ENCODE measurements at places on chromosomes 3 and 15.

GRCh38 chr15:79060175-79060574 lies 30.4 kb downstream of the RASGRF1 start:
- no peak for DNase-seq

DNA sequence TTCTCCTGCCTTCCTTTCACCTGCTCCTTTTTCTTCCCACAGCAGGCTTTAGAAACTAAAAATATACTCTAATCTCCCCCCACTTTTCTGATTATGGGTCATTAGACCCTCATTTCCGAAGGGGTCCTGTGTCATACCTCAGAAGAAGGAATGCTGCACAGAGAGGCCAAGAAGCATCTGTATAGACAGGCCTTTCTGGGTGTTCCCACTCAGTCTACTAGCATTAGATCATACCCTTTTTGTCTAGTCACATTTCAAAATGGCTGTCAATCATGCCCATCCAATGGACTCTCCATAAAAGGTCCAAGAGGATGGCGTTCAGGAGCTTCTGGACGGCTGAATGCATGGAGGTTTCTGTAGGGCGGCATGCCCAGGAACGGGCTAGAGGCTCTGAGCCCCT lies 192.2 kb downstream of the SUCLG2 start:
- no peak for DNase-seq

- no peak for DNase-seq
Measured at GRCh38 chr3:8574040-8574669, 70.4 kb downstream of the SSUH2 start.

DNA sequence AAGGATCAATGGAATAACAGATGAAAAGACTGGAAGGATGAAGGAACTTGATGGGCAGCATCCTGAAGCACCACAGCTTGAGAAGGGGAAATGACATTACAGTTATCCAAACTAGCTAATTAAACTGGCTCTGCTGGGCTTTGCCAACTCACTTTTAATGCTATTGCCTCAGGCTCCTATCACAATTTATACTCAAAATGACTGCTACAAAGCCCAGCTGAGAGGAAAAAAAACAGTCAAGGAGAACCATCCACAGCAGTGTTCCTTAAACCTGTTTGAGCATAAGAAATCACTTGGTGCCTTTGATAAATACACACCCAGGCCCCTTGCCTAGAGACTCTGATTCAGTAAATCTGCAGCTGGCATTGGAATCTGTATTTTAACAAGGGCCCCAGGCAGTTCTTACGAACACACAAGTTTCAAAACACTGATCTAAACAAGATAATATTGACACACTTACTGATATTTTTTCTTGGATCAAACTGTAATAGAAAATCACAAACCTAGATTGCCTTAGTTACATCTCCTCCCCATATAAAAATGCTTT lies 85.8 kb downstream of the MB21D2 start:
- DNase-seq, result no peak

GRCh38 chr3:5644773-5645670 lies 457.5 kb downstream of the EDEM1 start:
- DNase-seq, result peak; percentile 3

- peak; percentile 23 for DNase-seq
Measured at GRCh38 chr3:132542577-132542976, 54.5 kb upstream of the ACKR4 start.

DNA sequence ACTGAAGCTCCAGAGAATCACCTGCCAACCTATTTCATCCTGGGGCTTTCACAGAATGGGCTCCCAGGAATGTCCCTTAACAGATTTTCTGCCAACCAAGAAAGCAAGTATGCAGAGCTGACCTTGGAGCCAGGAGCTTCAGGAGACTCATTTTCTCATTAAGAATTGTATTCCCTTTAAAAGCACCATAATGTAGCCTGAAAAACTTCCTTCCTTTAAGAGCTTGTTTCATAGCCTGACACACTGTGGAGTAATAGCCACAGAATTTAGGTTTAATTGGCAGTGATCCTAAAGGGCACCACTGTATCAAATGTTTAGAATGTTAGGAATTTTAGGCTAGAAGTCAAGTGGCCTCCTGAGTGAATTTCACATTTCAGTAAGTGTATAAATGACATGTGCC lies 309.8 kb downstream of the GBE1 start:
- no peak for DNase-seq

- DNase-seq, result no peak
Measured at GRCh38 chr3:9330166-9330703, 32.6 kb upstream of the THUMPD3 start.

GRCh38 chr3:52247409-52248164 lies 2.0 kb downstream of the PPM1M start:
- no peak for DNase-seq

DNA sequence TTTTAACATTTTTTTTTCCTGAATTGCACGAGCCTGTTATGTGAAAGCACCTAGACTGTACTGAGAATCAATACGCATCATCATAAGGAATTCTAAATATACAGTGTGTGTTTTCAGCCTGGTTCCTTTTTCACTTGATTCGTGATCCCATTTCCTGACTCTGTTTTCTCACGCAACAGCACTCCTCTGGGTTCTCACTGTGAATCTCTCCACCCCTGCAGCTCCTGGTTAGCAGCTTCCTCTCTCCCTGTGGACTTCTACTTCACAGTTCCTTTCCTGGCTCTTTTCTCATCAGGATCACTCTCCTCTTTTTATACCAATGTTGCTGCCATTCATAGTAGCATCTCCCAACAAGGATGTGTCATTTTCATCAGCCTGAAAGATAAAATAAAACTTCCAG lies 297.2 kb downstream of the CADM2 start:
- DNase-seq, result no peak

GRCh38 chr15:85793641-85794597 lies 806 bp downstream of the KLHL25 start:
- DNase-seq, result peak; percentile 10

DNA sequence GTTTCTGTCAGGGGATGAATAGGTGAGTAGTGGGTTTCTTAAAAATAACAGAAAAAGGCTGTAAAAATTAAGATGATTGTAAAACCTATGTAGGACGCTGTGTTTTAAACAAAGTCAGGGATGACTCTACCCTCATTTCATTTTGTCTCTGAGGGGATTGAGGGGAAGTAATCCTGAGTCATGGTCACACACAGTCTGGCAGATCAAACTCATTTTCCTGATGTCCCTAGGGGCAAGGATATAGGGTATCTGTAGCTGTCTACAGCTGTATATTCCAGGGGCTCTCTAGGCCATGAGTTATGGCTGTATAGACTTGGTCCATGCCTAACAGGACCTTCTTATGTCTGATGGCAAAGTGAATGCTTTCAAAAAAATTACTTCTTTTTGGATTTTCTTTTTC lies 421.1 kb downstream of the PDCD6IP start:
- no peak for DNase-seq

- no peak for DNase-seq
Measured at GRCh38 chr3:65999606-66000005, 39.1 kb downstream of the MAGI1 start.

DNA sequence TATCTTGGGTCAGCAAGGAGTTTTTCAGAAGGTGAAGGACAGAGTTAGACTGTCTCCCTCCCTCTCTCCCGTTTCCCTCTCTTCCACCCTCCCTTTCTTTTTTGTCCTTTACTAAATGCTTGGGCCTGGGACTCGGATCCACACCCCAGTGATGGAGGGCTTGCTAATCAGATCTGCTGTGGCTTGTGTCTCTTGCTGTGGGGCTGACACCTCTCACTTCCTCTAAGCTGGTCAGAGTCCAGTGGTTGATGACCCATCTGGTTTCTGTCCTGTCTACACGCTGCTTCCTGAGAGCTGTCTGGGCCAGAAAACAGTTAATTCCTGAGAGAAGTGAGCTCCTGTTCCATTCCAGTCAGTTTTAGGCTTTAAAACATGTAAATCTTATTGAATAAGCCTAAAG lies 849 bp downstream of the TRAK1 start:
- DNase-seq, result no peak

- no peak for DNase-seq
Measured at GRCh38 chr3:11335056-11335608, 62.9 kb downstream of the ATG7 start.

DNA sequence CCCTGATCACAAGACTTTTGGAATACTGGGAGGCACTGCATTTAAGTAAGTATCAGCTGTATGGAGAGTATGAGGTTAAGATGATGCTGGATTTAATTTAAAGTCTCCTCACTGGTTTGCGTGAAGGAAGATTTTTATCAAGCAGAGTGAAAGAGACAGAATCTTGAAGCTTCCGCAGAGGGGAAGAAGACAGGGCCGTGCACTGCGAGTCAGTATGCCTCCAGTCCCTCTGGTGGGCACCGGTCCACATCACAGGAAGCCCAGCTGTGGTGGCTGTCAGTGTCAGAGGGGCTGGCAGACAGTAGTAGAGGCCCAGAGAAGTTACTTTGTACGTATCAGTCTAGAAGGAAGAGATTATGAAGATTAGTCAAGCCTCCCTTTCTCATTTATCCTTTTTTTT lies 379.0 kb upstream of the TPRG1 start:
- no peak for DNase-seq

DNA sequence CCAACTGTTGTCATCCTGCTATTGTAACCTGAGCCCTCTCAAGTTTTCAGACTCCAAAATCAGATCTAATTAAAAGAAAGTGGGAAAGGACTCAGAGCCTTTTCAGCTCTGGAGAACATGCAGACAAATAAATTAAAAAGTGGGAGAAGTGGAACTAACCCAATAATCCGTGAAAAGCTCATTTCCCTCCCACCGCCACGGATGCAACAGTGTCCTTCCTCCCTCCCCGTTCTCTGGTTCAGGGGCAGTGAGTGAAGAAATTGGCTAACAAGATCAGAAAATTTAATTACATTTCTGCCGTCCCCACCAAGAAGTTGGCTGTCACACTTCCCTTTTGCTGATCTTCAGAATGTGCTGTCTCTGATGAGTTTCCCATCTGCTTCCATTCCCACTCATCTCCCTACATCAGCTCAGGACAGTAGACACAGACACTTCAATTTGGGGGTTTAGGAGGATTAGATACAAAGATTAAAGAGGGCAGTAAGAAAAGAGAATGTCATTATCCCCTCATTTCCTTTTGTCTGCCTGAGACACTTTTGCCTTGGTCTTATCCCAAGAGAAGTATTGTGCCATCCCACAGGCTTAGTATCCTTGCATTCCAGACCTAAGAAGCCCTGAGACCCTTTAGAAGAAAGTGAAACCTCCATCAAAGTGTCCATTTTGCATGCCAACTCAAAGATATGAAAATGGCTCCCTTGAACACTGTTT lies 335.7 kb upstream of the PPP2R3A start:
- no peak for DNase-seq

GRCh38 chr3:37223576-37223975 lies 49.2 kb upstream of the LRRFIP2 start:
- no peak for DNase-seq

- DNase-seq, result no peak
Measured at GRCh38 chr15:74594455-74594854, 21.2 kb upstream of the CLK3 start.

GRCh38 chr15:26521130-26521529 lies 251.7 kb downstream of the GABRB3 start:
- no peak for DNase-seq

DNA sequence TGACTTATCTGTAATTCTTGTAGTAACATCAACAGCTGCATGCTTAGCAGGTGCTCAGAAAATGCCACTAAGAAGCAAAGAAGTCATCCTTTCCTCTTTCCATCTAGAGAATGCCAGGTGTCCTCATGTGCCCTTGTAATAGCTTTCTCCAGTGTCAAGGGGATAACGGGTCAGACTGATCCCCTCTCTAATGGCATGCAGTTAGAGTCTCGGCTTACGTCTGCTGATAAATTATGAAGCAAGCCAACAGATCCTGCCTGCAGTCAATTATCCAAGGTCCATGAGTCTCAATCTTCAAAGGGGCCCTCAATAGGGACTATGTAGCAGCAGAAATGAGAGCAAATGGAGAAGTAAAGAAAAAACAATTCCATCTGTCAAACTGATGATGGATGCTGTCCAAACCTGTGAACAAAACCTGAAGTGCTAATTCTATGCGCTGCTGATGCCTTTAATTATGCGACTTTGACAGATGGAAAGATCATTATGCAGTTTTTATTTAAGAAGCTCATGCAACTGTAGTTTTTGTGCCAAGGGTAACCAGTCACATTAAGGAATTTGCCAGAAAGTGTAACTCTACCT lies 162.8 kb upstream of the PEX5L start:
- no peak for DNase-seq

GRCh38 chr3:4983739-4984510 lies 4.7 kb downstream of the BHLHE40 start:
- no peak for DNase-seq

DNA sequence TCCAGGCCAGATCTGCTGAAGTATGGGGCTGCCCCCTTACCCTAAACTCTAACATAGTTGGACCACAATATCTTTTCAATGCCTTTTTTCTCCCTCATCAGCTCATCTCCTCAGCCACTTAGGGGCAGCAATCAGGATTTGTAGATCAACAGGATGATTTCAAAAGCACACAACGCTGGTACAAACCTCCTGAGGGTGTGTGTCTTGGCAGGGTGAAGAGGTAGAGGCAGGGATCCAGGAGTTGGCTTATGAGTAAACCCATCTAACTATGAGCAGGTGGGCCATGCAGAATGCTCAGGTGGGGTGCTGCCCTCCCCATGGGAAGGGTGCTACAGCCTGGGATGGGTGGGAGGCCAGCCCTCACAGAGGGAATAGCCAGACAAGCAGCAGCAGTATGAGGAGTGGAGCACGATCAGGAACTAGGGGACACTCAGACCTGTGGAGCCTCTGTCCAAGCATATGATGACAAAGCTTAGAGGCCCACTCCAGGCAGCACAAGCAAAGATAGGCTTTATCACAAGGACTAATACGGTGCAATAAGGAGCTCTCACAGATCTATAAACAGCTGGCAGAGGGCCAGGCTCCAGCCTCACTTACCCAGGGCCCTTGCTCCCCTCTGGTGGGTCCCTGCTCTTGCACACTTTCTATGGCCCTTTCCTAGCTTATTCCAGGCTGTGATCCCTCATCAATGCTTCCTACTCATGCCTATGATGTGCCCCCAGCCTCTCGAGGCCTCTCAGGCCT lies 32.2 kb downstream of the IL20RB start:
- DNase-seq, result no peak

DNA sequence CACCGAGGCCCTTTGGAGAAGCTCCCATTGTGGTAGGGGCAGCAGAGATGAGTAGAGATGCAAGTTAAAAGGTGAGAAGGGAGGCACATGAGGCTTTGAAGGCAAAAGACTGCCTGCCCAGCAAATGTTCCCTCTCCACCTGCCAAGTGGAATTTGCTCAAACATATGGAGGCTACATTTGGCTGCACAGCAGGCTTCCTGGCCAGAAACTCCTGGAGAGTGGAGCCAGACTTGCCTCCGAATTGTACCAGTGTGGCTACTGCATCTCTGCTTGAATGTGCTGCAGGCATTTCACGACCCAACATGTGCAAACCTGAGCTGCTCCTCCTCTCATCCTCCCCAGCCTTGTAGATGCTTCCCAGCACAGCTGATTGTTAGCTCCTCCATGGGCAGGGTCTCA lies 229.2 kb downstream of the ZNF621 start:
- no peak for DNase-seq

DNA sequence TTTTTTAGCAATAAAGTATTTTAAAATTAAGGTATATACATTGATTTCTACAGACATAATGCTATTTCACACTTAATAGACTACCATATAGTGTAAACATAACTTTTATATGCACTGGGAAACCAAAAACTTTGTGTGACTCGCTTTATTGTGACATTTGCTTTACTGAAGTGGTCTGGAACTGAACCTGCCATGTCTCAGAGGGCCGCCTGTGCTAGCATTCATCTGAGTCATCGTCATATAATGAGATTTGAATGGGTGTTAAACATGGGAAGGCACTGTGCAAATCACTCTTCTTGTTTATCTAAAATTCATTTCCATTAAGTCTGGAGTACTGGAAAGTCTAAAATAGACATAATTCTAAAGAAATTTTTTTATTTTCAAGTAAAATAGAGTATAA lies 12.9 kb downstream of the EIF2AK4 start:
- no peak for DNase-seq
